ENCODE measurements at places on chromosomes 3 and 15.

DNA sequence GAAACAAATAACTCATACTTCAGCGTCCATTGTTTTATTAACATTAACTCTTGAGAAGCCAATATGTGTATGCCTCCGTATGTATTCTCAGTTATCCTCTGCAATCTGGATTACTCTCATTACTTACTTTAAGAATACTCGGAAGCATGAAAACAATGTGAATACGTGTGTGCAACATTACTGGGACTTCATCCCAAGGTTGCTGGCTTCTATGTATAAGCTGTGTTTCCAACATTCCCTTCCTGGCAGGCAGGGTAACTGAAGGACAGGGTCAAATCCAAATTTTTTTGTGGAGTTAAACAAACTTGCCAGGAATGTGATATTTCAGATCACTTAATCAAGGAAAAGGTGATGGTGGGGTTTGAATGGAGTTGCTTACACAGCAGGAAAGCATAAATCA is 34.5 kb upstream of the NR1I2 start:
- no peak overlapping the region for H3K4me3 ChIP-seq
- H3K27ac ChIP-seq: no peak overlapping the region
- no peak for DNase-seq
- H3K27me3 ChIP-seq: no peaks in the 10 kb centered on the region

DNA sequence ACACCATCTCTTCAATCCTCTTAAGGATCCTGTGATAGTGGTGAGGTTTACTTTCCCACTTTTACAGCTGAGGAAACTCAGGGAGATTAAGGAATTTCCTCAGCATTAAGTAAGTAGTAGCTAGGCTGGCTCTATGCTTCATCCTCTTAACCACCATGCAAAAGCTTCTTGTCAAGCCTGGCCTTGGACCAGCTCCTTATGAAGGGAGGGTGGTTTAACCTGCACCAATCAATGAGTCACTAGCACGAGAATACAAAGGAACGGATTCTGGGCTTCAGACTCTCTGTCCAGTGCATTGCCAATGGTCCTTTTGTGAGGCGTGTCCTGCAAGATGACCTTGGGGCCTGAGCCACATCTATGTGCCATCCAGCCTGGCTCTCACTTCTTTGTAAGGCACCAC is 202.0 kb upstream of the CFAP20DC start:
- DNase-seq: no peak
- no peaks in the 10 kb centered on the region for H3K27me3 ChIP-seq
- H3K36me3 ChIP-seq: no peaks in the 10 kb centered on the region
- no peaks in the 10 kb centered on the region for H3K4me1 ChIP-seq
- no peak overlapping the region for H3K27ac ChIP-seq

GRCh38 chr3:18428036-18428435 is 2.9 kb upstream of the SATB1 start:
- H3K27me3 ChIP-seq: no peaks in the 10 kb centered on the region
- H3K27ac ChIP-seq: no peak overlapping the region
- DNase-seq: no peak
- H3K4me3 ChIP-seq: no peak overlapping the region

GRCh38 chr3:14430053-14430452 is 27.6 kb downstream of the SLC6A6 start:
- H3K36me3 ChIP-seq: no peaks in the 10 kb centered on the region
- no peak for DNase-seq
- no peaks in the 10 kb centered on the region for H3K27me3 ChIP-seq
- H3K4me1 ChIP-seq: peaks cover 71% of the 10 kb centered on the region
- H3K27ac ChIP-seq: no peak overlapping the region
- H3K4me3 ChIP-seq: no peak overlapping the region

DNA sequence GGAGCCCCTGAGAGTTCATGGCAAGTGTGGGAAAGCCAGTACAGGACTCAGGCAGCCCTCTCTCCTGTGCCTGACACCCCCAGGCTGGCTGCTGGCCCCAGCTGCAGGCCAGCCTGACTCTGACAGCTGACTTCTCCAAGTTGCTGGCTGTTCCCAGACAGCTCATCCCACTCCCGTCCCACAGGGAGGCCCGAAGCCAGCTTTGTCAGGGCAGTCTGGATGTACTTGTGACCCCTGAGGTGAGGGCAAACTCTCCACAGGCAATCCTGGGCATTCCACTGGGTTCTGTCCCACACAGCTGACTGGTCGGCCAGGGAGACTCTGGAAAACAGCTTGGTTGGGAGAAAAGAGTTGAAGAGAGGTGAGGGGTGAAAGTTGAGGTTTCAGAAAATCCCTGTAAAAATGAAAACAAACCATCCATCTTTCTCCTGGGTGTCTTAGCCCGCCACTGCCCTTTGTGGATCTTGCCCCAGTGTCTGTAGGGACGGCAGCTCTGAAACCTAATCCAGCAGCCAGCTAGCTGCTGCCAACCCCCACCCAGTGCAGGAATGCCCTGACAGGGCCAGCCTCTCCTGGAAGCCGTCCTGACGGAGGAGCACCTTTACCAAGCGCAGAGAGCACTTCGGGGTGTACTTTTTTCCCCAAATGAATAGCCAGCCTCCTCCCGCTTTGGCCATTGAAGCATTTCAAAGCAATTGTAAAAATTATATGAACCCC is 87.9 kb downstream of the DNAJB8 start:
- no peaks in the 10 kb centered on the region for H3K36me3 ChIP-seq
- no peaks in the 10 kb centered on the region for H3K27me3 ChIP-seq
- H3K4me1 ChIP-seq: peaks cover 40% of the 10 kb centered on the region
- no peak overlapping the region for H3K27ac ChIP-seq
- DNase-seq: no peak
- H3K4me3 ChIP-seq: no peak overlapping the region

DNA sequence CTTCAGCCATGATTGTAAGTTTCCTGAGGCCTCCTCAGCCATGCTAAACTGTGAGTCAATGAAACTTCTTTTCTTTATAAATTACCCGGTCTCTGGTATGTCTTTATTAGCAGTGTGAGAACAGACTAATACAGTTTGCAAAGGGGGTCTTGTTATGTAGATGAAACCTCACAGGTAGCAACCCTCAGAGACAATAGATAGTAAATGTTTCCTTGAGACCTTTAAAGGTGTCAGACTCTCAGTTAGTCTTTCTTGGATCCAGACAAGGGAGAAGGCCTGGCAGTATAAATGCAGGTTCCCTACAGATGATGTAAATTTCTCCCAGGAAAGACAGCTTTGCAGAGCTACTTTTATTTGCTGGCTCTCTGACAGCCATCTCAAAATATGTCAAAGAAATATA is 510.8 kb downstream of the AGBL1 start:
- no peaks in the 10 kb centered on the region for H3K4me1 ChIP-seq
- no peak overlapping the region for H3K27ac ChIP-seq
- H3K4me3 ChIP-seq: no peak overlapping the region
